ENCODE measurements at places on chromosomes 4 and X.

GRCh38 chr4:22313976-22314375, 201.9 kb downstream of the ADGRA3 start:
- DNase-seq = no peak

- DNase-seq = no peak
Observed at GRCh38 chrX:78643874-78644273, 15.3 kb downstream of the RTL3 start.

GRCh38 chrX:43865791-43866190, 16.5 kb downstream of the MAOB start:
- no peak for DNase-seq

GRCh38 chr4:150986085-150986484, 29.0 kb downstream of the LRBA start:
- DNase-seq = no peak

GRCh38 chr4:160180211-160180610, 1077.3 kb downstream of the RAPGEF2 start:
- no peak for DNase-seq

DNA sequence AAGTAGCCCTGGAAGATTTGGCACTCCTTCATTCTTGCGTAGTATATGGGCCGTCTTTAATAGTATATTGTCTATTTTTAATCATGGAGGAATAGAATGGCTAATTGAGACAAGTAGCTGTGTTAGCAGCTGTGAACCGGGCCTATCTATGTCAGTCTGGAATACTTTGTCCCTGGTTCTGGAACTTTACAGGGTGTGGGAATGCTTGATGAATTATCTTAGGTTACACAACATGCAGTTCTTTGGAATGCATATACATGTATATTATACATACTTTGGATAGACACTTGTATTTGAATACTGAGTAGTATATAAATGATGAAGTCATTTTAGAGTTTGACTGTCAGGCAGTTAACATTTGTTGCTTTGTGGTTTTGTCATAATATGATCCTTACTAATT, 37.4 kb downstream of the PDLIM5 start:
- DNase-seq = no peak

- no peak for DNase-seq
Observed at GRCh38 chr4:8173492-8174242, 15.1 kb upstream of the ABLIM2 start.

GRCh38 chr4:156581282-156582063, 390.1 kb downstream of the PDGFC start:
- no peak for DNase-seq

DNA sequence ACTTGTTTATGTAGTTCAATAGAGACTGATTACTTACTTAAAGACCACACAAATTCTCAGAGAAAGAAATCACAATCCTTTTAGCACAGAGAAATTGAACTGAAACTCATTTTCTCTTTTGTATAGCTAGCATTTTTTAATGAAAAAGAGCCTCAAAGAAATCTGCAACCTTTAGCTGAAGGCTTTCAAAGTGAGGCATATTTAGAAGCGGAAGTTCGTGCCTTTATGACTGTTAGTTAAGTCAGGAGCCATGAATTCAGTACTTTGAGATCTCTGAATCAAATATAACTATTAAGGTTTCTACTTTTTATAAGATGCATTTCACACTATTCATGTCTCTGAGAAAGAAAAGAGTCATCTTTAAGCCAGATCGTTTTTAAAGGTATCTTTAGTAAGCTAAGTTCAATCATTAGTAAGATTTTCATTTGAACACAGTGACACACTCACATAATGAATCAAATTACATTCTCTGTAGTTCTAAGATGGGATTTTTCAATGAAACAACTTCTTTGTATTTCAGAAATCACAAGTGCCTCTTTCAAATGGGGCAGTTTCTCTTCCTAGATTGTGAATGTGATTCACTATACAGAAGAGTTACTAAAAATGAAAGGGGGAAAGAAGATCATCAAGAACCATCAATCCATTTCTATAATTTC, 61.4 kb downstream of the SMARCA1 start:
- DNase-seq = no peak
